ENCODE measurements at places on chromosomes 2 and 18. TPM values are rescaled to one million over a fixed set of nuclear protein-coding genes. Genes with fewer than 3 reads are reported as not detected.

TSGA10 gene
- total RNA-seq, result 5.4 TPM

GPR45 gene
- total RNA-seq, result not detected

C2orf81 gene
- total RNA-seq, result 1.2 TPM

TGFA gene
- total RNA-seq, result not detected

ALLC gene
- not detected for total RNA-seq

SCN7A gene
- not detected for total RNA-seq

PLEKHA3 gene
- total RNA-seq, result 27.7 TPM

PLA2R1 gene
- total RNA-seq, result not detected

GPR155 gene
- 11.3 TPM for total RNA-seq

GNAL gene
- 0.33 TPM for total RNA-seq

SERPINB10 gene
- not detected for total RNA-seq

DNA sequence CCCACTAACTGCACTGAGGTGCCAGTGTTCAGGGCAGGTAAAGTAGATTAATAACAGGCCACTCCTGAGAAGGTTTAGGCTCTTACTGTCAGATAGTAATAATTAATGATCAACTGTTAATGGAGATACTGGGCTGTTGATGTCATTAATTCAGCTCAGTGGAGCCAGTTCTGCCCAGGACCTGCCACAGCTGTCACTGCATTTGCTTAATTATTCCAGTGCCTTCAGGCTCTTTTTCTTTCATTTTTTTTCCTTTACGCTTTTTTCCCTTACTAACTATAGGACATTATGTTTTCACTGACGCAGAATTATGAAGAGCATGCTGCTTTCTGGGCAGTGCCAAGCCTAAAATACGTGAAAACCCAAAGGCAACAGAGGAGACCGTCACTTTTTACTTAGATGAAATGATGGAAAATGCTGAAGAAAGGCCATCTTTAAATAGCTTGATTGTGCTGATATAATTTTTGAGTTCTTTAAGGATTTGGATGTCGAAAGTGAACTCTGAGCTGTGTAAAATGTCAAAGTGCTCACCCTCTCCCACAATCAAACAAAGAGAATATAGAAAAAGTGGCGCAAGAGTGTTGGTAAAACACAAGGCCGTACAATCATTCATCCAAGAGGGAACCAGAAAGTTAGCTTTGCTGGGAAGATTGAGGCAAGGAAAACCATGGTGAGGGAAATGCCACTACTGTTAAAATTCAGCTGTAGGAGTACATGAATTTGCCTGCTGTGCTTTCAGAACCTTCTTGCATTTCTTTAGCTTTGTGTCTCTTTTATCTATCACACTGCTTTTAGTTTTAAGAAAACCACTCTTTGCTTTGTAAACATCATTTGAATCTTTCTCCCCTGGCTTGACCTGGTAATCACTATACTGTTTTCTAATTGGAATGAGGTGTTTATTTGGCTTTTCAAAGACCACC lies 192.0 kb upstream of the ZEB2 start:
- DNase-seq, result no peak

DNA sequence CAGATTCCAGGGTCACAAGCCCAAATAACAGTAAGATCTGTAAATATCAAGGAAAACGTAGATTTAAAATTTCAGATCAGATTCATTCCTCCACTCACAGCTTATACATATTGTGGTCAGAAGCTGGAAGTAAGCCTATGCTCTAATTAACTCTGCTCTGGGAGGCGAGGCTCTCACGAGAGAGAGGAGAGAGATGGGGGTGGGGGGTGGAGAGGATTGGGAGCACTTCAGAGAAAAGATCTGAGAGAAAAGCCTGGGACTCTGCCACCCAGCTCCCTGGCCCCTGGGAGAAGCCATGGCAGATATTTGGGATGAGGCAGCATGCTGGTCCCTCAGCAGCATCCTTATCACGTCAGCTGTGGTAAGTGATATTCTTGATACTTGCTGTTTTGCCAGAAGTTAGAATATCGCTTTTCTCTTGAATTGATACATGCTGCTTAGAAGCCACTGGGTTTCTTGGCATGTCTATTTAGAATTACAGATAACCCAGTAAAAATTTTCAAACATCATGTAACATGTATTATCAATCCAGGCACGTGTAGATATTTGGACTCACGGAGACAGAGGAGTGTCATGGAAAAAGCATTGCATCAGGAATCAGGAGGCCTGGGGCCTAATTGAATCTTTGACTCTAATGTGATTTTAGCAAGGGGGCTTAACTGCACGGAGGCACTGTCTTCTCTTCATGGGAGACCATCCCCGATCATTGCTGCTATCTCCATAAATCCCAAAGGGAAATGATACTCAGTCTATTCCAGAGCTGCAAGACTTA lies 265.4 kb downstream of the HRH4 start:
- no peak for DNase-seq

GRCh38 chr2:16321872-16322271 lies 343.8 kb downstream of the CYRIA start:
- no peak for DNase-seq

DNA sequence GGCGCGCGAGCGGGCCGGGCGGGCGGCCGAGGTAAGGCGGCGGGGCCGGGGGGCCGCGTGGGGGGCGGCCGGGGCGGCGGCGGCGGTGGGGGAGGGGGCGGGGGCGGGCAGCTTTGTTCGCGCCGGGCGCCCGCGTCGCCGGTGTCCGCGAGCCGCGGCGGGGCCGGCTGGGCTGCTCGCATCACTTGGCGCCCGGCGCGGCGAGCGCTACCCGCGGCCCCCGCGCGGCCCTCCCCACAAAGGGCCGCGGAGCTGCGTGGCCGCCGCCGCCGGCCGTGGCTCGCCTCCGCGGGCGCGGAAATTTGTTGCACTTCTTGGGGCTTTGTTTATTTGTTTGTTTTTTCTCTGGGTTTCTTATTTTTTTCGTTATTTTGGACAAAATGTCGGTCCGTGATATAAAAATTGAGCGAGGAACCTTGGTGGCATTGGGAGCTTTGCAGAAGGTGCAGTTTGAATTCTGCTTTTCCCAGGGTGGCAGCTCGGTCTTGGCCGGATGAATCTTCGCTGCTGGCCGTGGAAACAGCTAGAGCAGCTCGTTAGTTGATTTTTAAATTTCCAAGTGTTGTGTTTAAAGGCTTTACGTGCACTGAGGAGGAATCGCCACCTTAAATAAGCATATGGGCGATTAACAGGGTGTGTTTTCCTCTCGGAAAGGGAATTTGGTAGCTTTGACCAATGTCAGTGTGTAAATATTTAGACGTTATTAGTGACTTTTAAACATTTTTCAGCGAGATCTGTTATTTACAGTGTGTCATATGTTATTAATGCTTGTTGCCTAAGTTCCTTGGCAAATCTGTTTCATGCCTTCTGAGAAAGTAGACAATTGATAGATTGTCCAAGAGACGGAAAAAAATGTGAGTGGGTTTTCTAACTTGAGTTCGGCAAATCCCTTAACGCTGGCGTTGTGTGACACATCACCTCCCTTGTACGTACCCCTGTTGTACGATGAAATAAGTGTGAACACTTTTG lies 822 bp downstream of the UBE2E3 start:
- peak; percentile 27 for DNase-seq

DNA sequence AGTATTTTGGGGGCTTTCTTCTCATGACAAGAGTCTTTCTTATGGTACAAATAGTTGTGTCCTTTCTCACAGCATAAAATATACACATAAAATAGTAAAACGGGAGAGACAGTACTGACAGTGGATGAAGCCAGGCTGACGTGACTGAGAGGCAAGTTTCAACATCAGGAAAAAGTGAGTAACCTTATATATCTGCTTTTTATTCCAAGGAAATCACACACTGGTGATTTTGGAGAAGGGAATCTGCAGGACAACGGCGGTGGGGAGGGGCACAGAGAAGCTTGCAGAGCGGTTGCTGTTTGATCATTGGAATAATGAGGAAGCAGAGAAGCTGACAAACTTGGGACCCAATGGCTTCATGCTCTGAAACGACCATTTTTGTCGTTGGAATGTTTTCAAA lies 130.6 kb upstream of the ZNF236 start:
- DNase-seq, result no peak

GRCh38 chr2:158756331-158756730 lies 38.8 kb upstream of the DAPL1 start:
- DNase-seq, result no peak

DNA sequence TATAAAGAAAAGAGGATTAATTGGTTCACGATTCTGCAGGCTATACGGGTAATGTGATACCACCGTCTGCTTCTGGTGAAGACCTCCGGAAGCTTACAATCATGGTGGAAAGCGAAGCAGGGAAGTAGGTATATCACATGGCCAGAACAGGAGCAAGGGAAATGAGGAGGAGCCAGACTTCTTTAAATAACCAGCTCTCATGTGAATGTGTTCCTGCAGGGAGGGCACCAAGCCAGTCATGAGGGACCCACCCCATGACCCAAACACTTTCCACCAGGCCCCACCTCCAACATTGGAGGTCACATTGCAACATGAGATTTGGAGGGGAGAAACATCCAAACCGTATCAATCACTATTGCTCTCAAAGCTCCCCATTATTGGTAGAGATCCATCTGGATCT lies 61.8 kb downstream of the EFEMP1 start:
- no peak for DNase-seq

GRCh38 chr2:10755621-10756020 lies 34.2 kb downstream of the ATP6V1C2 start:
- DNase-seq, result no peak

- no peak for DNase-seq
Observed at GRCh38 chr18:69387186-69387585, 13.5 kb upstream of the DOK6 start.

DNA sequence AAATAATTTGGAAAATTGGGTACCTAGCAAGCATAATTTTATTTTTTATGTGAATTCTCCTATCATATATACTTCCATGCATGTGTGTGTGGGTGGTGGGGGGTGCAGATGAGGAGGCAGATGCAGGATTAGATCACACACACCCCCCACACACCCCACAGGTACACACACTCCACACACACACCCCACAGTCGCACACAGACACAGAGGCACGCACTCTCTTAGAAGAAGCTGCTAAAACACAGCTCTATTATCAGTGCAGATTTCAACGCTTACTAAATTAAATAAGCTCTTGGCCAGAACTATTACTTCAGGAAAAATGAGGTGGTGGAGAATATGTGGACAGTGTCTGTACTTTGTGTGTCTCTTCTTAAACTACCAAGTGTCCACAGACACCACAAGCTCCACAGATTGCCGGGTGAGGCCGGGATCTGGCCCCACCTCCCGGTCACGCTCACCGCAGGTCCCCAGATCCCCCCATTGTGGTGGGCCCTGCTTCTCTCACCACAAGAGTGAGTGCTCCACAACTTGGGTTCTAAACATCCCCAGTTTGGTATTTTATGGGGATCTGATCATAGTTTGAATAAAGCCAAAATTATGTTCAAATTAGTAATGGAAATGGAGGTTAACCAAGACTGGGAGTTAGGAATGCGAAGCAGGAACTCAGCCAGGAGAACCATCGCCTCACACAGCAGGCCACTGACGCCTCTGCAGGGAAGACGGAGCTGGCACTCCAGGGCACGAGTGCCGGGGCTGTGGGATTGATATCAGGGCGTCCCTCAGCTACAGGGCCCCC lies 102.1 kb downstream of the PXDN start:
- no peak for DNase-seq

GRCh38 chr18:78245451-78245850 lies 734.2 kb upstream of the SALL3 start:
- DNase-seq, result no peak

GRCh38 chr2:238853721-238854120 lies 5.8 kb downstream of the TWIST2 start:
- no peak for DNase-seq

DNA sequence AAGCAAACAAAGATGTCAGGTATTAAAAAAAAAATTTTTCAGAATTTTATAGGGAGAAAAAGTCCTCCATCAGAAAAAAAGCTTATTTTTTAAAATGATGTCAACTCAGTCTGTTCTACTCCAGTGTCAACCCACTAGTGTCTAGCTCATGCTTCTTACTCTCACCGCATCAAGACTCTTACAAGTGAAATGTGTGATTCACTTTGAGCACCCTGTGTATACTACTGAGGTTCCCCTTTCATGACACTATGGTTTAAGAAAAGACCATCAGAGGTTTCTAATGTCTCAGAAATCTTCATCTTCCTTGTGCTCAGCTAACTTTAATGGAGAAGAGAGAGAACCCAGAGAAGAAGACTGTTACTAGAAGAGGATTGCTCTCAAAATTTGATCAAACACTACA lies 43.4 kb downstream of the FEZ2 start:
- no peak for DNase-seq

- no peak for DNase-seq
Observed at GRCh38 chr2:8587251-8587791, 94.5 kb upstream of the ID2 start.

- no peak for DNase-seq
Observed at GRCh38 chr18:11104307-11104706, 45.1 kb downstream of the PIEZO2 start.

DNA sequence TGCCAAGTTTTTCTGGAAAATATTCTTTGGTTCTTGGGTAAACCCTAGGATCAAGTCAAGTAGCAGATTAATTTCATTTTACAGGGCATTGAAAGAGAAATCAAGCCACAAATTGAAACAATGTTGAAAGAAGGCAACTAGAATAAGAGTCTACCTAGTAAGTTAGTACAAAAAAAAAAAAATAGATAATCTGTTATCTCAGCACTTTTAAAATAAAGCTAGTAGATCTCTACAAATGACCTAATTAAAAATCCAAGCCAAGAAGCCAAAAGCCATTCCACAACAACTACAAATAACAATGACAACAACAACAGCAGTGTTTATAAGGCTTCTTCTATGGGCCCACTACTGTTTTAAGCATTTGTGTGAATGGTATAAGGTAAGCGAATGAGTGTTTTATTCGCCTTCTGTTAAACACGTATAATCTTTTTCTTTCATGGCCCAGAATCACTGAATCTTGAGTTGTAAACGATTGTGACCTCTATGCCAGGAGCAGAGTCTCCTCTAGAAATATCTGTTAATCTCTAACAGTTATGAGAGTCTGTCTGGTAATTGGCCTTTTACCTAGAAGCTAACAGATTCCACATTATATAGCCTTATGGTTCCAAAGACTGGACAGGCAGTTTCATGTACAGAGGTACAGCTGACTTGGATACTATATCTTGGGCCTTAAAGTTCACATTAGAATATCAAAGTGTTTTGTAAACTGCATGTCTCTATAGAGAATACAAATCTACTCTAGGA lies 28.6 kb upstream of the CUL3 start:
- no peak for DNase-seq

DNA sequence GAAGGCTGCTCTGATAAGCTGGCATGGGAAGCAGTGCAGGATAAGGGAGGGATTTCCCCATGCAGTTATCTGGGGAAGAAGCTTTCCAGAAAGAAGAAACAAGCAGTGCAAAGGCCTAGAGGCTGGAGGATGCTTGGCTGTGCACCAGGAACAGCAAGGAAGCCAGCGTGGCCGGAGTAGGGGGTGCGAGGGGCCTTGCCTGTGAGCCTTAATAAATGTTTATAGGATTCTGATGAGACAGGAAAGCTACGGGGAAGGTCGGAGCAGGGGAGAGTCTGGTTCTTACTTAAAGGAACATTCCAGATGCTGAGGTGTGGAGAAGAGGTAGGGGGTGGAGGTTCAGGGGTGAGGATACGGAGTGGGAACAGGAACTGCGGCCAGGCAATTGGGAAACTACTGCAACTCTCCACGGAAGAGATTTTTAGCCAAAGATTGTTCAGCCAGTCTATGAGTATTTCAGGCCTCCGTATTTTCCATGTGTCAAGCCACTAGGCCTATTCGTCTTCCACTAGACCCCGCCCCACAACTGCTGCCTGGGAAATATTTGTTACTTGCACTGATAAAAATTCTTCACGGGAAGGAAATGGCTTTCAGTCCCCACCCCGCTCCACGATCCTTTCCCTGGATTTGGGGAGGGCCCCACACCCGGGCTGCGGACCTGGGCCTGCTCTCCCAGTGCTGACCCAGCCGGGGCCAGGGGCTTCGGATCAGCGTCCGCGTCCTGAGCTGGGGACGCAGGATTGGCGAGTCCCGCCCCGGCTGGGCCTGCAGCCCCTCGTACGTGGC lies 516 bp downstream of the EIF2AK2 start:
- peak; percentile 45 for DNase-seq
